ENCODE measurements at places on chromosomes 3 and 15.
A peak's percentile ranks its signal among the peaks of the same experiment; 100 is the strongest.

GRCh38 chr15:58324533-58324932 lies 107.3 kb upstream of the LIPC start:
- no peak for DNase-seq

- DNase-seq = peak; percentile 36
These were observed 146.6 kb downstream of the TBL1XR1 start for GRCh38 chr3:177050501-177051237.

GRCh38 chr15:75030424-75030823 lies 7.0 kb downstream of the PPCDC start:
- peak; percentile 22 for DNase-seq

GRCh38 chr15:36106640-36107335 lies 472.6 kb upstream of the CDIN1 start:
- peak; percentile 6 for DNase-seq

DNA sequence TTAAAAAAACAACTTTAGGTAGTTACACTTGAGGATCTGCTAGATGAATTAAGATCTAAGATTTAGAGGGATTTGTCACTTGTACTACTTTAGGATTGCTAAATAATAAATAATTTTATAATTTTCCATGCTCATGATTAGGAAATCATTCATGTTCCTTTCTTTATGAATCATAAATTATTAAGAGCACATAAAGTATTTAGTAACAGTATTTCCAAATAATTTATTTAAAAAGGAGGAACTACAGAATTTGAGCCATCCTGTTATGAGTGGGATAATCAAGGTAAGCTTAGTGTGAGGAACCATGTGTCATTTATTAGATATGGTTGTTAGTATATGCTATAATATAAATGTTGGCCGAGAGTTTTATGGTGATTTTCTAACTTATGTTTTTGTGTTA lies 37.5 kb upstream of the C3orf38 start:
- DNase-seq = no peak

DNA sequence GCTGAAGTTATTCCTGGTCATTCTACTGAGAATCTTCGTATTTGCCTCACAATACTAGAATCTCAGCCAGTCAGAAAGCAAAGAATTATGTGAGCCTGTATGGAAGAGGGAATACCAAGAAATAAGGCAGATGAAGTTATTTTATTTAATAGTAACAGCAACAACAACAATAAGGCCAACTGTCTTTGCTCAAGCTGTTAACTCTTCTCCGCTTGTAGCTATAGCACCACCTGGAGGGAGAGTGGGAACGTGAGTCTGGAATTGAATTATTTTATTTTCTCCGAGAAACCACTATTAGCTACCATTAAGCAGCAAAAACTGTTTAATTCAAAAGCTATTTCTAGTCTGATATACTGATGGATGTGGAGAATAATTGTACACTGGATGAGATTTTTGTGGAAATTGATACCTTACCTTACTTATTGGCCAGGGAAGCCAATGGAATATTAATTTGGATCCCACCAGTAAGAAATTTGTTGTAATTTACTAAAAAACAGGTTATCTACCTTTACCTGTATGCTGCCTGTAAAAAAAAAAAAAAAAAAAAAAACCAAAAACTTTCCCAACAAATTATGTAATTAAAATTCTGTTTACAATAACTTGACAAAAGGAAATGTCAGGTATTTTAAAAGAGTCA lies 50.1 kb downstream of the CALML4 start:
- peak; percentile 83 for DNase-seq

GRCh38 chr3:165614337-165614736 lies 222.9 kb downstream of the BCHE start:
- peak; percentile 1 for DNase-seq

DNA sequence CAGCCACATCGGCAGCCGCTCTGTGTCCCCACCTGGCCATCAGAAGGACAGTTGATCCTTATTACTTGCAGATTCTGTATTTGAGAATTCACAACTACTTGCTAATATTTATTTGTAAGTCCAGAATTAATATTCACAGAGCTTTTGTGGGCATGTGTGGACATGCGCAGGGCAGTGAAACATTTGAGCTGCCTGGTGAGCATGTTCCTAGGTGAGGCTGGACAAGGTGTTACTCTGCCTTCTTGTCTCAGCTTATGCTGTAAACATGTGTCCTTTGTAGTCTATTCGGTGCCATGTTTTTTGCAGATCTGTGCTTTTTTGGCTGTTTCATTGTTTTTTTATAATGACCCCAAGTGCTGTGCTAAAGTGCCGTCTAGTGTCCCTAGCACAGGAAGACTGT lies 15.6 kb downstream of the FAH start:
- DNase-seq = no peak

DNA sequence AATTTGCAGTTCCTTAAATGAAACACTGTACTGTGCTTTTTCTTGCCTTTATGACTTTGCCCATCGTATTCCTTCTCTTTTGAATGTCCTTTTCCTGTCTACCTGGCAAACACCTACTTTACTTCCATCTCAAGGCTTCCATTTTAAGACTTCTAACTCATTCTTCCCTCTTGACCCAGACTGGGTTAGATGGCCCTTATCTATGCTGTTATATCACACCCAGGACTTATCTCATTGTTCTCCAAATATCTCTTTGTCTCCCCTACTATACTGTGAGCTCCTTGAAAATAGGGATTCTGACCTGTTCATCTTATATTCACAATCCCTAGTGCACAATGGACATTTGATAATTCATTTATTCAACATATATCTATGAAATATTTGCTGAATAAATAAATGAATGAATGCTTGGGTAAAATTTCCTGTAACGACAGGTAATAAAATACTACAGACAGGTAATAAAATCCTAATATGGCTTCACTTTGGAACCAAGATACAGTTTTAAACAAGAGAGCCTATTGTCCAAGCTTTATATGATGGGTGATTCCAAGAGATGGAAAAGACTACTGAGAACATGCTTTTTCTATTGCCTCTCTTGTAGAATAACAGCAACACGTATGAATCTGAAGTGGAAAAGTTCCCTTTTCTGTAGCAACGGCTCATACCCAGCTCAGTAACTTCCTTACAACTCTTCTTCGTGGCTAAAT lies 22.7 kb downstream of the EFL1 start:
- DNase-seq = no peak

DNA sequence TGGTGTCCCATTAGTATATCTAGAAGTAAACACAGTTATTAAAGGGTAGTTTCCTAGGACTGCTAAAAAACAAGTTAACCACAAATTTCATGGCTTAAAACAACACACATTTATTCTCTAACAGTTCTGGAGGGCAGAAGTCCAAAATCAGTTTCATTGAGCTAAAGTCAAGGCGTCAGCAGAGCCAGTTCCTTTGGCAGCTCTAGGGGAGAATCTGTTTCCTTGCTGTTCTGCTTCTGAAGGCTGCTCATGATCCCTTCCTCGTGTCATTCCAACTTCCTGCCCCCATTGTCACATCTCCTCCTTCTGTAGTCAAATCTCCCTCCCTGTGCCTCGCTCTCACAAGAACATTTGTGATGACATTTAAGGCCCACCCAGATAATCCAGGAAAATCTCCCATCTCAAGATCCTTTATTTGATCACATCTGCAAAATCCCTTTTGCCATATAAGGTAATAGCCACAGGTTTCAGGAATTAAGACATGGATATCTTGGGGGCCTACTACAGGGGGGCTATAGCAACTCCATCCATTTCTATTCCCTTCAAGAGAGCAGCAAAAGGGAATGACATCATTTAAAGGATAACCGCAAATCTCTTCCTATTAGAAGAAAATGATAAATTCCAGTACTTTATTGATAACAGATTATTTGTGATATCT lies 50.1 kb downstream of the GPR176 start:
- no peak for DNase-seq

DNA sequence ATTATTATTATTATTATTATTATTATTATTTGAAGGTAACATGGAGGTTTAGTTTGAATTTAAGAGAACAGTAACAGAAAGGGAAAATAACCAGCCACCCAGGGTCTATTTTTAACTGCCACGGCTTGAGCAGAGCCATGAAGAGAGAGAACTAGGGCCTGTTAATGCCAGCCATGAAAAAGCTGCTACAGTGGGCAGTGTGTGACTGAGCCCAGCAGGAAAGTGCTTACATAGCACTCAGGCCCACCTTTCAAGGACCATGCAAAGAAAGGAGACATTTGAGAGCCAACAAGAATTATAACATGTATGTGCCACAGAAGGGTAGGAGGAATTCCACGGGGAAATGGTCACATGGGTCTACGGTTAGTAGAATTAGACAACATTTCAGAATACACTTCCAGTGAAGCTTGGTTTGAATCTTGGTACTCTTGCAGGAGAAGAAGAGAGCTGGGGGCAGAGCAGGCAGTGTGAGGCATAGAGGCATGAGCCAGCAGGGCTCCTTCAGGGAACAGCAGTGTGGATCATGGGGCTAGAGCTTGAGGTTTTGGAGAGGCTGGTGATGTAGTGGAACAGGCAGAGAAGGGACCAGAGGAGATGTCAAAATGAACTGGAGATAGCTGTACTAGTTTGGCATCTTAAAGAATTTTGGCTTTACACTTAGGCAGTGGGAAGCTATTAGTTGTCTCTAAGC lies 140.7 kb downstream of the CMSS1 start:
- DNase-seq = no peak

GRCh38 chr3:188407158-188407880 lies 253.4 kb downstream of the LPP start:
- DNase-seq = no peak

DNA sequence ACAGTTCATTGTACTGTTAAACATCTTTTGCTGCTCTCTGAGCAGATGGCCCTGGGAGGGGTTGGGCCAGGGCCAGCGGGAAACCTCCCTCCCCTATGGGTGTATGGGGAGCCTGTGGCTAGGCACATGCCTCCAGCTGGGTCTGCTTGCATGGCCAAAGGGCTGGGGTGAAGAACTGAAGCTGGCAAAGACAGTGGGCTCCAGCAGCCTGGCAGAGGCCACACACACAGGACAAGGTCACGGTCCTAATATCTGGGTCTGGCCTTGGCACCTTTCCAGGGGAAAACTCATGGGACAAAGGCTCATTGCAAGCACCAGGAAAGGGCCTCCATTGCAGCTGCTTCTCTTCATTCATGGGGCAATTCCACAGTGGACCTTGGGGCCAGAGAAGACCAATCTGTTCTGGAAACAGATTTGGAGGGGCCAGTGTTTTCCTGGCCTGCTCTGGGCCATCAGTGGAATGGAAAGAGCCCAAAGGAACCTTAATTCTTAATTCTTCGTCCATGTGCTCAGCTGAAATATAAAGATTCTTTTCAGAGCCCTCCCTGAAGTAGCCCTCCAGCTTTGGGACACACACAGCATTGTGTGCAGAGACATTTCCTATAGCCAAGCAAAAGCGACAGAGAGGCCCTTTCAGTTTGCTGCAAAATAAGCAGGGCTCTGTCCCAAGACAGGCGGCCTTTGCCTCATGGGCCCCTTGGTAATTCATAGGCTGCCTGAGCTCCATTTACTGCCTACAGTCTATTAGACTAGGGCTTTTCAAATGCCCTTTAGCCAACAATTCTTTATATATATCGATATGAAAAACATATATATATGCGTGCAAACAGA lies 11.3 kb upstream of the LIMD1 start:
- DNase-seq = no peak

- DNase-seq = no peak
These were observed 73.8 kb downstream of the SMAD3 start for GRCh38 chr15:67138891-67139855.

- DNase-seq = no peak
These were observed 63.6 kb downstream of the OSTN start for GRCh38 chr3:191262650-191263049.
